PC-3 (cell line): ENCODE measurements at places on chromosomes 5 and 9. TPM values are rescaled to one million over a fixed set of nuclear protein-coding genes. Genes with fewer than 3 reads are reported as not detected.

Gene ADAM19
- 115 and 130 TPM in 2 replicates for total RNA-seq

Gene MBLAC2
- 7.8 and 12.4 TPM in 2 replicates for total RNA-seq

DNA sequence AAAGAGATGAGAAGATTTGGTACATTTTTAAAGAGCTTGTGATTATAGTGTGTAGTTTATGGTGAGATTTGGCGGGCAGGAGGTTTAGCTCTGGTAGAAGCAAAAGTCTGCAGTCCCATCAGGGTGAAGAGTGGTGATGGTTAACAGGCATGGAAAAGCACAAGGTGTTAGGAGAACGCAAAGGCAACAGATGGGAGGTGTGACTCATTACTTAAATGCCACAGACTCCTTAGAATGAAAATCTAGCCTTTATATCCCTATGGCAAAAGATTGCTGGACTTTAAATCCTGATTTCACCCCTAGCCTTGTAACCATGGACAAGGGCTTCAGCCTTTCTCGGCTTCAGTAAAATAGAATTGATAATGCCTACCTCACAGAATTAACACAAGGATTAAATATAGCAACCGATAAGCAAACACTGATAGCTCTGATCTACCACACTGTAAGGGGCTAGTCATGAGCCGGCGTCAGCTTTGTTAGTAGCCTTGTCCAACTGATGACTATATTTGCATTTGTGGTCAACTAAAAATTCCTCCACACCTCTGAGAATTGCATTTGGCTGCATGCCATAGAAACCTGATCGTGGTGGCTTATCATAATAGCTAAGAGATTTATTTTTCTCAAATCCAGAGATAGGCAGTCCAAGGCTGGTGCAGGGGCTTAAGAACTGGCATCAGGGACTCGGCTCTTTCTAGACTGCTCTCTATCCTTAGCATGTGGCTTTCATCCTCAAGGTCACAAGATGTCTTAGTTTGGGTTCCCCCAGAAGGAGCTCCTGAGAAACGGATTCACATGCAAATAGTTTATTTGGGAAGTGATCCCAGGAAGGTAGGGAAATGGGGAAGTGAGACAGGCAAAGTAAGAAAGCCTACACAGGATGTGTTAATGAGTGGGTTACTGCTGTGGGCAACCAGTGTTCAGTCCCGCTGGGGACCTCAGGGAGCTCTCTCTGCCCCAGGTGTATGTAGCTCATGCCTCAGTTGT, 19.6 kb downstream of the MFAP3 start:
- H3K27me3 ChIP-seq: no peaks in the 10 kb centered on the region
- H3K4me3 ChIP-seq: no peak overlapping the region
- no peaks in the 10 kb centered on the region for H3K4me1 ChIP-seq
- no peak for DNase-seq
- no peak overlapping the region for H3K27ac ChIP-seq
- no peaks in the 10 kb centered on the region for H3K36me3 ChIP-seq

Gene ARHGEF28
- total RNA-seq: 24.2 and 25.7 TPM in 2 replicates

Gene COL15A1
- total RNA-seq: 0.04 and 0.86 TPM in 2 replicates

Gene SLC6A7
- total RNA-seq: 0.29 and 0.35 TPM in 2 replicates

DNA sequence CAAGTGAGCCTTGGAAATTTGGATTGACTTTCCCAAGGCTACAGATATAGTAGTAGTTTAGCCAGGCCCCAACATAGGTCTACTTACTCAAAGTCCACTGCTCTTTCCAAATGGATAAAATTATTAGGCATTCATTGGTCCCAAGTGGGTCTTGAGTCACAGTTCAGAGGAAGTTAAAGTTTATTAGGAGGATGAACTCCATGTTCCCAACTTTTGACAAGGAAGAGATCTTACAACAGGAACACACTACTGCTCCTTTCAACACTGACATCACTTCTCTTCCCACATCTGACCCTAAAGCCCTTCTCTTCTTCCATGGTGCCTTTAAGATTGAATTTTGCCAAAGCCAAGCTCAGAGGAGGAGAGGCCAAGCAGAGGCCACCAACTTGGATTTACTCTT, 234.5 kb upstream of the TRIM32 start:
- H3K27me3 ChIP-seq: no peaks in the 10 kb centered on the region
- no peaks in the 10 kb centered on the region for H3K4me1 ChIP-seq
- DNase-seq: no peak
- no peaks in the 10 kb centered on the region for H3K36me3 ChIP-seq

DNA sequence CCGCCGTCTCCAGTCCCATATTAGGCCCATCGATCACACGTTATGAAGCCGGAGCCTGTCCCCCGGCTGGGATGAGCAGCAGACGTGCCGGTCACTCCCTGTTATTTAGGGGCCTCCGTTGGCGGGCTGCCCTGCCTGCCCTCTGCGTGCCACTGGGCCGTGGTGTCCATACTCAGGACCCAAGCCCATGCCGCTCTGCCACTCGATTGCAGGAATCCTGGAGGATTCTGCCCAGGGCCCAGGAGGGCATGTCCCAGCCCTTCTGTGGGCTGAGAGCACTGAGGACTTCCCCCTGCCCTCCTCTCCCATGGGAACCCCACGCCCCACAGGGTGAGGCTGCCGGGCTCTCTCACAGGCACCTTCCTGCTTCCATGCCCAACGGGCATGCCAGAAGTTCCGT, 19.6 kb upstream of the LAMC3 start:
- no peak overlapping the region for H3K4me3 ChIP-seq
- H3K36me3 ChIP-seq: no peaks in the 10 kb centered on the region
- no peaks in the 10 kb centered on the region for H3K27me3 ChIP-seq
- no peak overlapping the region for H3K27ac ChIP-seq

DNA sequence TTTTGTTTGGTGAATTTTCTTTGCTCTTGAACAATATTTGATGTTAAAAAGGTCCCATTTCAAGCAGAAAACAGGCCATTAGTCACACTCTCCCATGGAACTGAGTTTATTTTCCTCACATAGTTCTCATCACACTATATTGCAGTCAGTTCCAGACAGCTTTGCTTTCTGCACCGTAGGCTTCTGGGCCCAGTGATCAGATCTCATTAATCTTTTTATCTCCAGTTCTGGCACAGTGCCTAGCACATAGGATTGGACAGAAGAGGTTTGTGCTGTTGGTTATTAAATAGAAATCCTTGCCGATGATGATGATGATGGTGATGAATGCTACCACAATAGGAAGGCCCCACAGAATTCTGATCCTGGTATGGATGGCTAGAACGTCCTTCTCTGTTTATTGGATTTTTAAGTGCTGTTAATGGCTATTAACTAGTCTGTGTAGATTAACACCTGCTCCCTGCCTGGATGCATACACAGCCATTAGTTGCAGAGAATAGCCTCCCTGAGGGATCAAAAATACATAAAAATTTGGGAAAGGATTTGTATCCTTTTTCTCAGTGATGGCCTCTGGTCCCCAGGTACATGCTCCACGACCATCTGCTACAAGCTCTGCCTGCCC, 52.0 kb upstream of the NTRK2 start:
- DNase-seq: no peak
- H3K36me3 ChIP-seq: no peaks in the 10 kb centered on the region
- H3K27ac ChIP-seq: no peak overlapping the region
- no peaks in the 10 kb centered on the region for H3K4me1 ChIP-seq

- no peaks in the 10 kb centered on the region for H3K27me3 ChIP-seq
- H3K36me3 ChIP-seq: no peaks in the 10 kb centered on the region
- H3K4me1 ChIP-seq: peaks cover 13% of the 10 kb centered on the region
- peak overlapping the region; percentile 88 for H3K4me3 ChIP-seq
Observed at GRCh38 chr9:104747245-104747564, 278 bp upstream of the NIPSNAP3A start.

DNA sequence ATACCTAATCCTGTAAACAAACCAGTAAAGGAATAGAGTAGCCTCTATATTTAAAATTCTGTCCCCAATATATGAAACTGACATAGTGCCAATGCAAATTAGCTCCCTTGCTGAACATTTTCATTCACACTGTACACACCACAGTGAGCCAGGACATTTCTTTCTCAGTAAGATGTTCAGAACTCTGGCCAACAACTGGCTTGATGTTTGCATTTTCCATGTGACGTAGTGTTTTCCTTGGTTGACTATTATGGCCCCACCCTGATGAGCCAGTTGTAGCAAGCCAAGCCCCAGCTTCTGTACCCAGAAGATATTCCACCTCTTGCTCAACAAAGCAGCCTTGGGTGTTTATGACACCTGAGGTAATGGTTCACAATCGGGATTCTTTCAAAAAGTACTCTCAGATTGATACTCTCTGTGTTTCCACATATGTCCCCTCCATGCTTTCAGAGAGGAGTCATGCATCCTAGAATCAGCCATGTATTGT, 17.7 kb upstream of the ANXA1 start:
- H3K27ac ChIP-seq: peak overlapping the region; percentile 75
- DNase-seq: peak; percentile 60

- H3K4me3 ChIP-seq: 0 out of 2 replicates have a peak overlapping the region, but pooled peaks have one; percentile 2
- H3K27me3 ChIP-seq: no peaks in the 10 kb centered on the region
- DNase-seq: peak; percentile 96
Observed at GRCh38 chr5:146027751-146028150, 77.6 kb downstream of the PLAC8L1 start.

Gene MARCOL
- not detected in 2 replicates for total RNA-seq

DNA sequence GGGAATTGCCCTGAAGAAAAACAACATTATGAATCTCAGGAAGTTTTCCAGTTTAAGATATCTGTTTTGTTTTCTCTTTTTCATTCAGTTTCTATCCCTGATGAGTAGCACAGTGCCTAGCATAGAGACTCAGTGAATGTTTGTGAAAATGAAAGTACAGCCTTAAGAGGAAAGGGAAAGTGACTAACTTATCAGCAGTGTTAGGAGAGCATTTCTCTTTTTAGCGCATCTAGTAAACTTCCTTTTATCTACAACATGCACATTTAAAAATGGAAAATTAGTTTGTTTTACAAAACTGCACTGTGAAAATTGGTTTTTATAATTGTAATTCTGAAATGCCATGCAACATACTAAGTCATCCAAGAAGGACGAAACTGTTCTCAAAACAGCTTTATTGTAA, 110.8 kb downstream of the SMARCA2 start:
- no peaks in the 10 kb centered on the region for H3K4me1 ChIP-seq
- H3K4me3 ChIP-seq: no peak overlapping the region
- no peaks in the 10 kb centered on the region for H3K36me3 ChIP-seq
- DNase-seq: no peak

- no peak overlapping the region for H3K4me3 ChIP-seq
- no peaks in the 10 kb centered on the region for H3K36me3 ChIP-seq
- DNase-seq: no peak
- H3K4me1 ChIP-seq: no peaks in the 10 kb centered on the region
- H3K27me3 ChIP-seq: peaks cover 21% of the 10 kb centered on the region
Observed at GRCh38 chr5:175201393-175201792, 242.6 kb downstream of the DRD1 start.

GRCh38 chr9:68530618-68531017, 10.1 kb downstream of the TMEM252 start:
- no peaks in the 10 kb centered on the region for H3K36me3 ChIP-seq
- H3K4me3 ChIP-seq: no peak overlapping the region
- no peaks in the 10 kb centered on the region for H3K27me3 ChIP-seq
- no peaks in the 10 kb centered on the region for H3K4me1 ChIP-seq

Gene ZBTB34
- 1.6 and 1.8 TPM in 2 replicates for total RNA-seq

Gene ANKRD34B
- not detected in 2 replicates for total RNA-seq

DNA sequence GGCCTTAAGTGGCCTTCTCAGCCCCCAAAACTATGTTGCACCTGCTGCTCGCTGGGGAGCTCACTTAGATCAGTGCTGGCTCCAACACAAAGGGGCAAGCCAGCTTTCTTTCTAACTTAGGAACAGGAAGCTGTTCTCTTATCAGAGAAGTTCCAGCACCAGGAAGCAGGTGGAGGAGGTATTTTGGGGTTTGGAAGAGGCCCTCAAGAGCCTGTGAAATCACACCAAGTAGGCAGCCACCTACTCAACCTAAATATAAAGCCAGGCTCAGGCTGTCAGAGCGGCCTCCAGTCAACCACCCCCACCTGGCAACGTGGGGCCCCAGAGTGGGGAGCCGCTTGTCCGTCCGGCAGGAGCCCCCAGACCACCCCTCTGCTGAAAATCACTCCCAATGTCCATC, 152.8 kb downstream of the OLFM1 start:
- no peak overlapping the region for H3K27ac ChIP-seq
- no peak overlapping the region for H3K4me3 ChIP-seq
- H3K4me1 ChIP-seq: no peaks in the 10 kb centered on the region
- no peaks in the 10 kb centered on the region for H3K36me3 ChIP-seq
- no peak for DNase-seq

- no peak overlapping the region for H3K4me3 ChIP-seq
- H3K27me3 ChIP-seq: no peaks in the 10 kb centered on the region
- DNase-seq: peak; percentile 24
- no peaks in the 10 kb centered on the region for H3K36me3 ChIP-seq
- no peak overlapping the region for H3K27ac ChIP-seq
- peaks cover 12% of the 10 kb centered on the region; the same call in 1 of the 2 replicates for H3K4me1 ChIP-seq
Observed at GRCh38 chr9:130453487-130453886, 8.7 kb downstream of the ASS1 start.

Gene FCN2
- total RNA-seq: not detected in 2 replicates

Gene HCN1
- total RNA-seq: not detected in 2 replicates
